ENCODE measurements at places on chromosomes 7 and 10.

- no peak for DNase-seq
Measured at GRCh38 chr7:44269417-44269816, 56.0 kb downstream of the CAMK2B start.

DNA sequence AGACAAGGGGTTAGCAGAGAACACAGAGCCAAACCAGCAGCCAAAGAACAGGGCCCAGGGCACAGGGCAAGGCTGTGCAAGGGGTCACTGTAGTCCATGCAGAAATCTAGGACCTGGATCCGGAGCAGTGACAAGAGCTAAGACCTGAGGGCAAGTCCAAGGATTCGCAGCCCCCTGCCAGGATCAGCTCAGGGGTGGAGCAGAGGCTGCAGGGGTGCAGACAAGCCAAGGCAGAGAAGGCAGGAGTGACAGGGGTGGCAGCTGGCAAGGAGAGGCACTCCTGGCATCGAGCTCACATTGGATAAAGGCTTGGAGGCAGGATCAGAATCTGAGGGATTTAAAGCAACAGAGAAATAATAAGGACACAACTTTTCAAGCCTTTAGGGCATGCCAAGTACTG lies 80.7 kb upstream of the NANOS1 start:
- DNase-seq: no peak

GRCh38 chr10:86965986-86966654 lies 2.2 kb upstream of the ADIRF start:
- no peak for DNase-seq

- DNase-seq: no peak
Measured at GRCh38 chr10:21202776-21203462, 305.8 kb upstream of the NEBL start.

GRCh38 chr7:80643336-80643915 lies 5.0 kb downstream of the CD36 start:
- DNase-seq: no peak

GRCh38 chr7:19353180-19353579 lies 208.0 kb upstream of the FERD3L start:
- no peak for DNase-seq

- peak; percentile 19 for DNase-seq
Measured at GRCh38 chr7:131692131-131692960, 135.9 kb upstream of the PODXL start.

DNA sequence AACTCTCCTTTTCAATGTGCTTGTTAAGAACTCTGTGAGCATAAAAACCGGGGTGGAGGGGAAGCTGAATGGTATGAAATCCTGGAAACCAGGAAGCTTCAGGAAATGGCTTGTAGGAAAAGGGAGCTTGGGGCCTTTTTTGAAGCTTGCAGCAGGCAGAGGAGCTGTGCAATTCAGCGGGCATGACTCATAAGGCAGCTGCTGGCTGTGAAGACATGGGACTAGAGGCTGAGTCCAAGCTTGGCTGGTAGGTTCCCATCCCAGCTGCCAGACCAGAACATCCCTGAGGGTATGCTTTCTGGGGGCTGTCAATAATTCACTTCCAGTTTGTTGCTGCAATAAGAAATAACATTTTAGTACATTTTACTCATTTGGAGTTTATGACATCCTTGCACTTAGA lies 36.8 kb upstream of the CDC14C start:
- DNase-seq: no peak

- DNase-seq: no peak
Measured at GRCh38 chr10:68184546-68184945, 47.4 kb downstream of the ATOH7 start.

DNA sequence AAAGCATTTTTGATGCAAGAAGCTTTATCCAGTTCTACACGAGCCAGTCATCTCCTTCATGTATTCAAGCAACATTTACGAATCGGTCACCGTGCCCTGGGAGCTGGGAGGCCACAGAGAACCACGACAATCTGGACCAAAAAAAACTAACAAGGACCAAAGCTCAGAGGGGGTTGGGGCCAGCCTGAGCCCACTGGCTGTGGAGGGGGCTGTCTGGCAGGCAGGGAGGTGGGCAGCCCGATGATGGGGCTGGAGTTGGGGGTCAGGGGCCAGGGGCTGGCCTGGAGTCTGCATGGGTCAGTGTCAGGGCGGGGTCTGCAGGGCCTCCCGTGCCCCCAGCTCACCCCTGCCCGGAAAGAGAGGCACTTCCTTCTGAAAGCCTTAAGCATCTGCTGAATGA lies 12.5 kb upstream of the GRIFIN start:
- no peak for DNase-seq

DNA sequence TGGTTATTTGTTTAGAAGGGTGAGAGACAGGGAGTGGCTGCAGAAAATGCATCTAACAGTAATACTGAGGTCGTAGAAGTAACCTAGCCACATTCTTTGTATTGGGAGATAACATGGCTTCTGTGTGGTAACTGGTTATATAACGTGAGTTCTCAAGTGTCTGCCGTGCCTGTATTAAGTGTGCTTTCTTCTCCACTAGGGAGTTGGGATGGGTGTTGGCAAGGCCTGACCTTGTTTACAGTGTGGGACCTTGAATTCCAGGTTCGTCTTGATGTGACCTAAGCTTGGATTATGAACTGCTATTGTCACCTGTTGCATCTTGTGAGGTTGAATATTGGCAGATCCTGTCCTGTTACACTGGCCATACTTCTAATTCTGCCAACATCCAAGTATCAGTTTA lies 145.3 kb upstream of the NAMPT start:
- no peak for DNase-seq

GRCh38 chr7:100166317-100166940 lies 2.0 kb downstream of the GAL3ST4 start:
- no peak for DNase-seq

- no peak for DNase-seq
Measured at GRCh38 chr10:18306031-18306430, 165.8 kb downstream of the CACNB2 start.

DNA sequence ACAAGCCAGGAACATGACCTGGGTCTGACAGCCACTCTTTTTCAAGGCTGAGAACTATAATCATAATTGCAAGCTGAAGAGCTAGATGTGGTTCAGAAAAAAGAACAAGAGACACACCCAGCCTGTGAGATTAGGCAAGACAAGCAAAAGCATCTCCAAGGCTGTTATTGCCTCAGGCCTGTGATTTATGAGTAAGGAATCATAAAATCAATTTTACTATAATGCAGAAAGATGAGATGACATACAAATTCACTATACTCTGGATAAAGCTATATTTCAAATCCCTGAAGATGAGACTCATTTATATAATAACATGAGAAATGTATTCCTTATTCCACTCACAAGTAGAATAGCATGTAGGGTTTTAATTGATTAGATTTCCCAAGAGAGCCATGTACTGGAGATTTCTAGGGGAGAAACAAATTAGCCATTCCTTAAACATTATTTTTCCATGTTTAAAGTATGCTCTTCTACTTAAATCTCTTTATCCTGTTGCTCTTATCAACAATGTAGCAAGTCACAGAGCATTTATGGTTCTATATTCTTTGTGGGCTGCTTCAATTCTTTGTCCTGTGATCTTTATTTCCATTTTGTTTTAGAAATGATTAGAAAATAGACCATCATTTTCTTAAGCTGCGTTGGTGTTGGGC lies 47.4 kb downstream of the FHIP2A start:
- DNase-seq: no peak

GRCh38 chr7:133481676-133482075 lies 228.8 kb downstream of the EXOC4 start:
- no peak for DNase-seq

DNA sequence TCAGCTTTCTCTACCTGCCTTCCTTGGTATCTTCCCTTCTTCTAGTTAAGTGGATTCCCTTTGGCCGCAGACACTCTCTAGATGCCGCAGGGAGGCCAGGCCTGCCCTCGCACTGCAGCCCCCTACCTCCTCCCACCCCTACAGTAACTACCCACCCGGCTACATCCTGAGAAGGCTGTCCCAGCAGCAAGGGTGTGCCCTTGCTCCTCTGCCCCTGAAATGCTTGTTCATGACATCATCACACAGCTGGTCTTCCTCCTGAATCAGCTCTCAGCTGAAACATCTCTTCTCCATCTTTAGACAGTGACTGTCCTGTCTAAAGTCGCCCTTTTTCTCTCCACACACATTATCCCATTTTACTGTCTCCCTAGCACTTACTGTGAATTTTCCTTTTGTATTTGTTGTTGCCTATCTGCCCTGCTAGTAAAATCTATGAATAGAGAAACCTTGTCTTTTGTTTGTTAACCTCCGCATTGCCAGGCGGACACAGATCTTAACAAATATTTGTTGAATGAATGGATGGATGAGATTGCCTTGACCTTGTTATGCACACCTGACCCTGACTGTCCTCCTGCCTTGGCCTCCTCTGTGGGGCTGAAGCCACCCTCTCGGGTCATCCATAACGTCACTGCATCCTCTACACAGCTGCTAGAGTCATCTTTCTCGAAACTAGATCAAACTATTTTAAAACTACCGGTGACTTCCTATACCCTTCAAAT lies 108.9 kb upstream of the GATA3 start:
- DNase-seq: no peak

- DNase-seq: no peak
Measured at GRCh38 chr7:158394936-158395335, 192.7 kb downstream of the PTPRN2 start.

DNA sequence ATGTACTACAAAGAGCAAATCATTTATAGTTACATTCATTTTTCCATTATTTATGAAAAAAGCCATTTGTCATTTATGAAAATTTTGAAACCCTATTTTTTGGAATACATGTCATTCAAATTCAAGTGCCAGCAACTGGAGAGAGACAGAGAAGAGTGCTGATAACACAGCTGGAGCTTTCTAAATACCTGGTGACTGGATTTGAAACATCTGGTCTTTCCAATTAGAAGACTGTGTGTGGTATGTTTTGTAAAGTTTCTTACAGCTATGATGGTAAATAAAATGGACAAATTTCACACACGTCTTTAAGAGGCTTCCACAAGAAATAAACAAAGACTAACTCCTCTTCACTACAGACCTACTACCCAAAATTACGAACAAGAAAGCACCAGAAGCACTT lies 56.8 kb downstream of the CHCHD3 start:
- DNase-seq: no peak

GRCh38 chr10:80497187-80498077 lies 40.3 kb upstream of the SH2D4B start:
- DNase-seq: no peak

GRCh38 chr7:108570146-108570755 lies 577 bp downstream of the DNAJB9 start:
- peak; percentile 11 for DNase-seq

DNA sequence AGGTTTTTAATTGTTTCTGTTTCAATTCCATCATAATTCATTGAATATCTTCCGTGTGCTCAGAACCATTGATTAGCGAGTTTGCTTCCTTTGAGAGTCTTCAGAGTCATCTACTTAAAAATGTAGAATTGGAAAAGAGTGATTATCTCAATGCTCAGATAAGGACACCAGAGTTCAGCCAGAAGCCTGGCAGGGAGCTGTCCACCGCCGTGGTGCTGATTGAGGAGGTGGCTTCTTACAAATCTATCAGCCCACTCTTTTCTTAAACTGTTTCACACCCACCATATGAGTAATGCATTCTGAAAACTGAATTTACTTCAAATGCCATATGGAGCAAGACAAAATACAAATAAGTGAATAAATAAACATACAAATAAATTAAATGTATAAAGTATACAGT lies 79.3 kb downstream of the INSYN2A start:
- DNase-seq: no peak

GRCh38 chr10:73649876-73650536 lies 5.8 kb downstream of the SYNPO2L start:
- no peak for DNase-seq

DNA sequence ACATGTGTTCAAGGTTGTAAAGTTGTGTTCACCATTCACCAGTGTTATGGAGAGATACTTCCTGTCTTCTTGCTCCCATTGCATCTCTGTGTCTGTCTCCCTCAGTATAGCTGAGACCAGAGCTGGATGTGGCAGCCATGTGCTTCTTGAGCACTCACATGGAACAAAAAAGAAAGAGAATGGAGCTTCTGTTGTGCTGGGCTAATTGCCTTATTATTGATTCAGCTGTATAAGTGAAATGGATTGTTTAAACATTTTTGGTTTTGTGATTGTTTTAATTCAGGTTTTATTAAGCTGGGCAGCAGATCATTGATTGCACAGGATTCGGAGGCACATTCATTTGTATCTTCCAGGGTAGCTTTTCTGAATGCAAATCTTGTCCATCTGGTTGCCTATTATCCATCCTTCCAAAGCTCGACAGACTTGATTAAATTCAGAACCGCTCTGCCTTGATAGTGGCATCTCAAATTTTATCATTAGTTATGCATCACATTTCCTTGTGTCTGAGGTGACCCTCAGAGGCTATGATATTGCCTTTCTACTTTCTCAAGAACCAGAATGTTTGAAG lies 119.9 kb downstream of the CCNY start:
- no peak for DNase-seq

GRCh38 chr7:41885078-41885477 lies 182.2 kb upstream of the INHBA start:
- no peak for DNase-seq

DNA sequence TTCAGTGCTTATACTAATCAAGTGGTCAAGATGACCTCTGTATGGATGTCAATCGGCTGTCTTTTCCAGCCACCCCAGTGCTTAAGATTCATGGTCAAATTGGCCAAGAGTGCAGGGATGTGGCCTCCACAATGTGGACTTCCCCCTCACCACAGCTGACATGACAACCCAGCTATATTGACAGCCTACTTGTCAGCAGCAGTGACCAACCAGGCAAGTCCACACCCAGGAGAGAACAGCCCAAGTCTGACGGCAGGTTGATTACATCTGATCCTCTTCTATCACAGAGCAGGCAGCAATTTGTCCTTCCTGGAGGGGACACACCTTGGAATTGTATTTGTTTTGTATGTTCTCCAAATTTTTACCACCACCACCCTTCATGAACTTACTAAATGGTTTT lies 8.2 kb upstream of the ERVW-1 start:
- DNase-seq: no peak

DNA sequence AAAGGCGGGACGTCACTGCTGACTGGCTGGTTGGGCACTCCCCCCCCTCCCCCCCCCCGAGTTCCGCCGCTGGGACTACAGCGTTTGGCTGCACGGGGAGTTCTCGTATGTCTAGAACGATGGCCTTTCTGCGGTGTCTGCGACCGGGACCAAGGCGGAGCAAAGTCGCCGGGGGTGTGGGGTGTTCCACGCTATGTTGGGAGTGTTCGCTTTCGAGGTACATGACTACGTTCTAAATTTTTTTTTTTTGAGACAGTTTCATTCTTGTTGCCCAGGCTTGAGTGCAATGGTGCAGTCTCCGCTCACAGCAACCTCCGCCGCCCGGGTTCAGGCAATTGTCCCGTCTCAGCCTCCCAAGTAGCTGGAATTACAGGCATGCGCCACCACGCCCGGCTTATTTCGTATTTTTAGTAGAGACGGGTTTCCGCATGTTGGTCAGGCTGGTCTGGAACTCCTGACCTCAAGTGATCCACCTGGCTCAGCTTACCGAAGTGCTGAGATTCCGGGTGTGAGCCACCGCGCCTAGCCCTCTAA lies 573 bp upstream of the IDI1 start:
- no peak for DNase-seq

GRCh38 chr7:2511769-2512168 lies 7.8 kb upstream of the LFNG start:
- DNase-seq: no peak
